ENCODE measurements at places on chromosomes 6 and 20.
A peak's percentile ranks its signal among the peaks of the same experiment; 100 is the strongest.

GRCh38 chr20:51547951-51548350 is 5.4 kb upstream of the NFATC2 start:
- no peak for DNase-seq

GRCh38 chr6:56288347-56288746 is 41.0 kb upstream of the COL21A1 start:
- no peak for DNase-seq

DNA sequence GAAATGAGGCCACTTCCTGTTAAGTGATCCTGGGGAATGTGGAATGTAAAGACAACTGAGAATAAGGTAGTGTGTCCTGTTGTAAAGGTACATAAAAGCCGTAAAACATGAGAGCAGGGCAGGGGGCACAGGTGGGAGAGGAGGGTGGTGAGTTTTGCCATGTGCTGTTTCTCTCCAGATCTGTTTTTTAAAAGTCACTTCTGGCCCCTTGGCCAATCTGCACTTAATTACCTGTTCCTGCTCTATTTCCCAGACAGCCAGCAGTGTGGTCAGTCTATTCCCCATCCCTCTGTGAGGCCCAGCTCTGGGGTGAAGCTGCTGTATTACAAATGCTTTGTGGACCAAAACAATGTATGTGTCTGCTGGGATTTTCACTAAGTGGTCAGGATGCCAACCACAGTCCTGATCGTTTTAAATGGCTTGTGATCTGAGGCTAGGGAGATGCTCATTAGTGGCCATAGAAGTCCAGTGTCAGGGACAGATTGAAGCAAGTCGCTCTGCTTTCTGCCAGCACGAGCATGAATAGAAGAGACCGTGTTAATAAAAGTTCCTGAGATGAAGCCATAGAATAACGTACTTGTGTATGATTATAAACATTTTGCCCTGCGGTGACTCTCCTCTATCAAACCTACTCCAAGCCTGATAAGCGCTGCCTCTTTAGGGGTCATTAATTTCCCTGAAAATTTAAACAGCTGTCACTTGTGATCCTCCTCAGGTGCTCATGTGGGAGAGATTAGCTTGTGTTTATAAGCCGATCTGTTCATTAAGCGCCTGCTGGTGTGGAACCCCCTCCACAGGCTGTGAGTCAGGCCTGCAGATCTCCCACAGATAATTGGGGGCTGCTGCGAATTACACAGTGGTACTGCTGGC is 111.8 kb upstream of the CENPW start:
- no peak for DNase-seq

GRCh38 chr6:33028220-33028849 is 18.9 kb upstream of the HLA-DOA start:
- DNase-seq = no peak

DNA sequence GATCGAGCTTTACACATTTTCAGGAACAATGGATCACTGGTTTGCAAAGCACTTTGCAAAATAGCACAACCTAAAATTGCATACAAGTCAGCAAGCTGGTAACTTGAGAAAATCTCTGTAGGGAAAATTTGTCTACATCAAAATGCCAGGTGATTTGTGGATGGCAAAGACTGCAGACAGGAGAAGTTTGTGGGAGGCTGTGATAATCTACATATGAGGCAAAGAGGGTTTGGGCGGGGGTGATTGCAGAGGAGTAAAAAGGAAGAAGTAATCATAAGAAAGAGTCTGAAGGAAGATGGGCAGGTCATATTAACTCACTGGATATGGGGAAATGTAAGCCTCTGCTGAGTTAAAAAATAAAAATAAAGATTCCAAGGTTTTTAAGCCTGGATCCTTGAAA is 166.3 kb upstream of the STXBP5 start:
- no peak for DNase-seq

DNA sequence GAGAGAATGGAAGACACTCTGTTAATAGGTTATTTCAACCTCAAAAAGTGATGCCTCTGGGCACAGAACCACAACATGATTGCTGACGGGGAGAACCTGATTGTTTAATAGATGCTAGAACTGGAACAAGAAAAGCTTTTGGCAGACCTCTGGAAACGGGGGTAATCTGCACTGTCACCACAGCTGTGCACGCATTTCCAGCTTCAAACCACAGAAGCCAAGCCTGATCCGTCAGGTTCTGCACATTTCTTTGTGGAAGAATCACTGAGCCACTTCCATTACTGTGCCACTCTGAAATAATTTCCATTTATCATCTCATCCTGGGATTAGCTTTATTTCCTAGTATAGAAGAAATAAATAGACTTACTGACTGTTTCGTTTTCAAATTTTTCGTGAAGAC is 309.3 kb downstream of the FARS2 start:
- DNase-seq = no peak

DNA sequence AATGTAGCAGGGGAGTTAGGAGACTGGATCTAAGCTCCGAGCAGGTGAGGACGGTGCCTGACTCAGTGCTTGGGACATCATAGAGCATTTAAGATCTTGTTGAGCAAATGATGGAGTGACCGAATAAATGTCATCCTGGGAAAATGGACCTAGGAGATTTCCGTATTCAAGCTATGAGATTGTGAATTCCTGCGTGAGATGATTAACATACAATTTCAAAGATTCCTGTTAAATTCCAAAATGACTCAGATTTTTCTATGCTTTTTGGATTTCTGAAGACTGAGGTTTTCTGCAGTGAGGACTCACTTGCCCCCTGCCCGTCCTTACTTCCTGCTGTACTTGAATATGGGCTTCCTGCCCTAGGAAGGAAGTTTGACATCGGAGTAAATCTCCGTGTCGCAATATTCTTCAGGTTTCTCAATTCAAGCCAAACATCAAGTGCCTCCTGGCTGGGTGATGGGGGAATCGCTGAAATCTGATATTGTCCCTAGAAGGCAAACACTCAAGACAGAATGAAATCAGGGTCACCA is 5.2 kb downstream of the SYTL3 start:
- peak; percentile 94 for DNase-seq

- no peak for DNase-seq
Observed at GRCh38 chr20:25018425-25018824, 25.9 kb upstream of the APMAP start.

- DNase-seq = peak; percentile 18
Observed at GRCh38 chr6:126701676-126702560, 362.0 kb downstream of the CENPW start.

- DNase-seq = no peak
Observed at GRCh38 chr6:28506807-28507475, 8.7 kb downstream of the GPX6 start.

- peak; percentile 78 for DNase-seq
Observed at GRCh38 chr6:53673162-53673727, 7.7 kb upstream of the KLHL31 start.

DNA sequence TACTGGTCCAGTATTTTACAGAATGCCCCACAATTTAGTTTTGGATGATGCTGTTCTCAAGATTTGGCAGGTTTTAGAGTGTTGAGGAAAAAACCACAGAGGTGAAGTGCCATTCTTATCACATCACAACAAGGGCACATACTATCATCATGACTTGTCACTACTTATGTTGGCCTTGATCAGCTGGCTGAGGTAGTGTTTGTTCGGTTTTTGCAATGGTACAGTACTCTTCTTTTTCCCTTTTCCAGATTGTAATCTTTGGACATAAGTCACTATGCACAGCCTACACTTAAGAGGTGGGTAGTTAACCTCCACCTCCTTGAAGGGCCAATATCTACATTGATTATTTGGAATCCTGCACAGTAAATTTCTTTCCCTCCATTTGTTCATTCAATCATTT is 8.8 kb downstream of the TENT5A start:
- DNase-seq = no peak

DNA sequence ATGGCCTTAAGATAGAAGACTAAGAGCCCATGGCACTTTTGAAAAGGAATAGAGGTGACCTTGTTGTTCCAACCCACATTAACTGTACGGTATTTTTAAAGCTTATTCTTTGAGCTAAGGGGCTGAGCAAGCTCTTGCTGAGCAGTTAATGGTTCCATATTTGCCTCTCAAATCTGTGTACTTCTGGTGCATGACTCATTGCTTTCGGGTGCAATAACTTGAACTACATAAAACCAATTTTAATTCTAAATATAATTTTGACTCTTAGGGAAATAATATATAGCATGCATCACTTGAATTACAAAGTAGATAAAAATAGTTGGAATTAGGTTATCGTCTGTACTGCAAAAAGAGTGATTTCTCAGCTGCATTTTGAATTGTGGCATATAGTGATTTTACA is 348.1 kb upstream of the CITED2 start:
- DNase-seq = no peak

DNA sequence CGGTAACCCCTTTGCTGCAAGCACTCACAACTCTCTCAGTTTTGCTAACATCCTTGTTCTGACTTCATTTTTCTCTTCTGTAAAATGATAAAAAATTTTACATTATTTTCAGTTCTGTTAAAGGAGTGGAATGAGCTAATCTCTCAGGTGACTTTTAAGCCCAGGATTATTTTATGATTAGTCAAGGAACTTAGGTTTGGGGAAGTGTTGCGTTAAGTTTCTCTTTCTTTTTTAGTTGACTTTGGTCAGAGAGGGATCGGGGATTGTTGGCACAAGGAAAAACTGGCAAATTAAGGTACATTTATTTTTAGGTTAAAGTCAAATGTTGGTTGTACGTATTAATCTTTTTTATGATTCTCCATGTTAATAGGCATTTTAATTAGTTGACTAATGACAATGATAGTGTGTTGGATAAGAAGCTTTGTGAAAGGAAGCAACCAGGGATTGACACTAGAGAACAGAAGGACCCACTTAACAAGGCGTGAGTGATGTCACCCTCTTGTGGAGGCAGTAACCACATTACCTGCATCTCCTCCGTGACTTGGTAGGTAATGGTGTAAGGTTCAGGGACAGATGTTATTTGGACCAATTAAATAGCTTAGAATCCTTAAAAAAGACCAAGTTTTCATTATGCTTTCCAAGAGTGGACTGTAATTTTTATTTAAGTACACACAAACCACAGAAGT is 31.6 kb downstream of the CD83 start:
- no peak for DNase-seq

DNA sequence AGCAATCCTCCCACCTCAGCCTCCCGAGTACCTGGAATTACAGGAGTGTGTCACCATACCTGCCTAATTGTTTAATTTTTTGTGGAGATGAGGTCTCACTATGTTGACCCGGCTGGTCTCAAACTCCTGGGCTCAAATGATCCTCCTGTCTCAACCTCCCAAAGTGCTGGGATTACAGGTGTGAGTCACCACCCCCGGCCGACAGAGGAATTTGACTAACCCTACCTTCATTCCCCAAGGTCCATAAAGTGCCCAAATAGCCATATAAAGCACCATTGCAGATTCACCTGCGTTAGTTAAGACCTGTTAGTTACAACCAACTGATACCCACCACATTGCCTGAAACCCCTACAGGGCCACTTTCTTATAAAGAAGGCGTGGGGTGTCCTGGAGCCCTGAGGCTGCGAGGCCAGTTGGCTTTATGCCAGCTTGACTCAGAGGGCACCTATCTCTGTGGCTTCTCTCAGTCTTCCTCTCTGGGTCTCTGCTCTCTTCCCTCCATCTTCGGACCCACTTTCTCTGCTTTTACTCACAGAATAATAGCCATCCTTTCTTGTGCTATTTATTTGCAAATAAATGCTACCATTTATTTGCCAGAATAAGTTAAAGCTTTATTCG is 65.6 kb downstream of the SLC2A10 start:
- no peak for DNase-seq

DNA sequence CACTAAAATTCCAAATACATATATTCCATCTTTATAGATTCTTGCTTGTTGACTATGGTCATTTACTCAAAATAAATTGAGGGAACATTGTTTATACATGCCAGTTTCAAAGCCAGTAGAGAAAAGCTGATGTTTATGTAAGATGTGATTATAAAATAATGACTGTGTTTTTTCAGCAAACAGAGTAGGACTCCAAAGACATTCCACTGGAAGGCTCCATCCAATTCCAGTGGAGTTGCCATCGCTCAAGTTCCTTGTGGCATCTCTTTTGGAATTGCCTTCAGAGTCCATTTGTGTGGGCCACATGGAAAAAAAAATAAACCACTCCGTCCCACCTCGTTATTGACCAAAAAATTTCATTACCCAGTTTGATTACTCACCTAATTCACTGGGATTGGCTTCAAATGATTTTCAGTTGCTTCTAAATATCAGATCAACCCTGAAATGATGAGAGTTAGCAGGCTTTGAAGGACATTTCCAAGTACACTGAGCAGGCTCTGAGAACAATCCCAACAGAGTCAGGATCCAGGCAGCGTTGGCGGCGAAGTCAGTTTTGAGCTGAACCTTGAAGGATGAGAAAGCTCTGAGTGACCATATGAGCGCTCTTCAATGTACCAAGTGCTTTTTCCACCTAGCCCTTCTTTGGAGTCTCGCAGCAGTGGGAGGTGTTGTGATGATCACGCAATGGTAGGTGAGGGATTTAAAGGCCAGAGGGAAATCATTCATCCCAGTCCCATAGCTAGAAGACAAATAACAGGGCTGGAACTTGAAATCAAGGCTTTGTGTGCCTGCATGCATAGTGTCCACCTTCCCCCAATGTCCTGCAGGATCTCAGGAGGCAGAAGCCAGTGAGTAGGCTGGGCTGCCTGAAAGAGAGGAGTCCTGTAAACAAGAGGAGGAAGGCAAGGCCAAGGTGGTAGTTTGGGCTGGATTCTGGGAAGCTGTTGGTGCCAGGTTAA is 281.7 kb downstream of the CDC5L start:
- DNase-seq = no peak

GRCh38 chr6:38676236-38676973 is 26.5 kb downstream of the GLO1 start:
- DNase-seq = no peak

- no peak for DNase-seq
Observed at GRCh38 chr20:58043236-58044140, 185.0 kb downstream of the ANKRD60 start.

- peak; percentile 77 for DNase-seq
Observed at GRCh38 chr6:101614774-101615173, 221.3 kb downstream of the GRIK2 start.

DNA sequence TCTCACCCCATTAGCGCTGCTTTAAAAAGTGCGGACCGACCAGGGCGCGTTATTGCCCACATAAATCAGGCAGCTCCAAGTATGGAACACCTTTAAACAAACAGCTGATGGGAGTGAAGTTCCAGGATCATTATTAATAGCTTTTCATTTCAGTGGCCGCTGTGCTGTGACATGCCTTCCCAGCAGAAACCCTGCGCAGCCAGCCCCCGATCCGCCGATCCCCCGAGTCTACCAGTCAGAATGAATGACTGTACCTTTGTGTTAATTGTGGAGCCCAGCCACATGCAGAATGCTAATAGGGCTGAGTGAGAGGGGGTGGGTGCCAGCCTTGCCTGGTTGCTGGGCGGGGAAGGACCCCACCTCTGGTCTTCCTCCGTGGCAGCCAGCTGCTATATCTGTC is 21.9 kb downstream of the CDH22 start:
- no peak for DNase-seq

- DNase-seq = peak; percentile 29
Observed at GRCh38 chr6:31114970-31115849, 610 bp downstream of the PSORS1C1 start.
